CD4-positive, alpha-beta T cell treated with Interleukin-21 for 1 hour (primary cell): ENCODE measurements at places on chromosomes 7 and 10.

- peak; percentile 47 for DNase-seq
These were observed 19.4 kb upstream of the EPHB6 start for GRCh38 chr7:142835487-142835886.

- no peak for DNase-seq
These were observed 340.1 kb downstream of the NXPH1 start for GRCh38 chr7:8773518-8773917.

- peak; percentile 30 for DNase-seq
These were observed 309.1 kb downstream of the MDFIC start for GRCh38 chr7:115230882-115231571.

DNA sequence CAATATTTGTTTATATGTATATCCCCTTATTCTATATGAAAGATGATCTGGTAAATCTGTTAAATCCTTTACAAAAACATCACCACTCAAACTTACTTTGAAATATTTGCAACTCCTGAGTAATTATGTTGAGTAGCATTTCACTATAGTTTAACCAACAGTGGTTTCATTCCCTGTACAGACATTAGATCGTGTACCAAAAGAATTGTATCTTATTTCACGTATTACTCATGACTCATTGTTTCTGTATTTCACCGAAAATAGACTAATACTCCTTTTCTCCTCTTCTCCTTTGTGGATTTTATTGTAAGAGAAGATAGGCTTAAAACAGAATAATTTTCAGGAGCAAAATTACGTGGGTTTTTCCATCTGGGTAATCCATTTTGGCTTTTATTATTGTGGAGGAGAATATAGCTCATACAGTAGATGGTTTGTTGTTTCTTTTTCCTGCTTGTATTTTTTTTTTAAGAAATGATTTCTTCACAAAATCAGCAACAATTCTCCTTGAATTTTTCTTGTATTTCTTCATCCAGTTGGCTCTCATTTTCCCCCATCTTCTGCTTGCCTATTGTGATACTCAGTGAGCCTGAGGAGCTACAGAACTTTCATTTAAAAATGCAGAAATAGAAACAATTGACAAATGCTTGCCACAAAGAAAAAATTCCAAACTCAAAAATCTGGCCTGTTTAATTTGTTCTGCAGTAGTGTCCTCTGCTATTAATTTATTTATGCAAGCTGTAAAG is 90.6 kb upstream of the OIT3 start:
- DNase-seq: no peak

DNA sequence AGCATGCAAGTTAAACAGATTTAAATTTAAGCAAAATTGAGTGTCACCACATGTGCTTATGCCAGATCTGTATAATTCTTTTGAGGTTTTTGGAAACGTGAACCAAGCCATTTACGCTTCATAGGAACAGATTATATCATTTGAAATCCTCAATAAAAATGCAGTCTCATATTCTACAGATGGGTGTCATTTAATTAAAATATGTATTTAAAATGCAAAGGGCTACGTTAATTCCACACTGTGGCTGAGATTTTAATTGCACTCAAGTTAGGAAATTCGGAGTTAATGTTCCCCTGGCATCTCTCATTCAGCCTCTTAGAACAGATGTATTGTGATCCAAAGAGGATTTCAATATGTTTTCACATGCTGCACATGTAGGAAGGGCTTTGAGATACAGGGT is 164.5 kb upstream of the LRGUK start:
- DNase-seq: no peak

GRCh38 chr10:102824664-102825063 is 12.5 kb downstream of the CYP17A1 start:
- DNase-seq: no peak

DNA sequence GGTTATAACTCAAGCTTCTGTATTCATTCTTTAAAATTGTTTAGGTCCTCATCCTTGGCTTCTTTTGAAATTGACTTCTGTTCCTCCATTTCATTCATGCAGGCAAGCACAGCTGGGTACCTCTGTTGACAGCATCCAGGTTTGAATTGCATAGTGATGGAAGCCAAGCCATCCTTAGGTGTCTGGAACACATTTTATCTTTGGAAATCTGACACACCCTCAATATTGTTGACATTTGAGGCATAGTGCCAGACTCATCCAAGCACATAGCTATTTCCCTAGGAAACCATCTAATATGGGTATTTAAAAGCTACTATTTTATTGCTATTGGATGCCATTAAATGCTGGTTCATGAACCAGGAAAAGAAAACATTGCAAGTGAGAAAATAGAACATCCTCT is 142.1 kb upstream of the PTPRZ1 start:
- DNase-seq: no peak

DNA sequence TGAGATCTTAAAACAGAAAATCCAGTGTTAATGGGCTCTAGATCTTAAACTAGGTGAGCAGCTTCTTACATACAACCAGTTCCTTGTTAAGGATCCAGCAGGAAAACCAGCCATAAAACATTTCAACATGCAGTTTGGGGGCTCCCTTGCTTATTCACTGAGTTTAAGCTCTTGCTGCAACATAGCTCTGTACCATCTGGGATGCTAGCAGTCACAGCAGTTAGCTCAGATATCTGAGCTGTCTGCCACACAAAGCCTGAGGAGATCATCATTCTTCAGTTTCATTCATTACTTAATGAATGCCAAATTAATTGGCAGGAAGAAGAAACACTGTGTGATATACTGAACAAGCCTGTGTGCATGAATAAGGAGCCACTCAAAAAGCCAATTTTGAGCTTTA is 62.8 kb downstream of the PODXL start:
- DNase-seq: no peak

- DNase-seq: no peak
These were observed 168.4 kb upstream of the DKK1 start for GRCh38 chr10:52145636-52146035.

DNA sequence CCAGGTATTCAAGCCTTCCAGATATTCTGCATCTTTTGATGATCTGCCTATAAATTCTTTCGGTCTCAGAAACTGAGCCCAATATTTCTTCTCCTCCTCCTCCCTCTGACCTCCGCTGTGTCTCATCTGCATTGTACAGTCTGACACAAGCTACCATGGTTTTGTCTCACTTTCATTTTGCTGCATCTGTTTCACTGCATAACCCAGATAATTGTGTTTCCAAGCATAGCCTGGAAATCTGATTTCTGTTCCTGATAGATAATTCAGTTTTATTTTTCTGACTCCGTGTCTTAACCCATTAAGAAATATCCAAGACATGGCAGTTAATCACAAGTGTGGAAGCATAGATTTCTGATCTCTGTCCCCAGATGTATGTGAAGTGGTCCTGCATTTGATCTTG is 374.2 kb upstream of the SEMA3A start:
- DNase-seq: no peak

DNA sequence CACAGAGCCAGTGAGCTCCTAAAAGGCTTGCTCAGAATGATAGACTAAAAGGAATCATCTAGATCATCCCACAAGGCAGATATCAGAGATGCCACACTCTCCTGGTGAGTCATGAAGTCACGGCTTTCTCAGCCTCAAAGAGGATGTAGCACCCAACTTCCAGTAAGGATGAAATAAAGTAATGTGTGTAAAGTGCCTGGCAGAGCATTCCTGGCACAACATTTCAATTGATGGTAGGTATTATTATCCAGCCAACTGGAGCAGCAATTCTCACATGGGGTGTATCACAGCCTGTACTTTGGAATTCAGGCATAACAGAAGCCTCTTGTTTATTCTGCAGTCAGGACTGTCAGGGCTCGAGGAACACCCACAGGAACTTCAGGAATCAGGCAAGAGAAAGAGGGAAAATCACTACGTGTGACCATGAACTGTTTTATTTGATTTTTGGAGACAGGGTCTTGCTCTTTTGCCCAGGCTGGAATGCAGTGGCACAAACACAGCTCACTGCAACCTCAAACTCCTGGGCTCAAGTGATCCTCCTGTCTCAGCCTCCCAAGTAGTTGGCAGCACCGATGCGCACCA is 5.3 kb upstream of the NAT16 start:
- no peak for DNase-seq

DNA sequence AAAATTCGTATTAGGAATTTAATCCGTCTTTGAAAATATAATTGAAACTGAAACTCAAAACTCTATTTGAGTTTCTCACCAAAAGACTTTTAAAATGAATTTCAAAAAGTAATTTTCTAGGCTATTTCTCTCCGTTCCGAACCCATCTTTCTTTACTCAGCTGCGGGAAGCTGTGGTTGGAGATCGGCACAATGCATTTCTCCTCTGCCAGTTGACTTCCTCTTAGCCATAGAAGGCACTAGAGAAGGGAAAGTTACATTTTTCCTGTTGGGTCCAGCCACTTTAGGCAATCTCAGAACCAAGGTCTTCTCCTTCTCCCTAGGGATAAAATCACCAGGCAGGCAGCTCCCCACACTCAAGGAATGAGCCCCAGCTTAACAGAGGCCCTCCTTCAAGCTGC is 133.6 kb upstream of the COL1A2 start:
- no peak for DNase-seq

DNA sequence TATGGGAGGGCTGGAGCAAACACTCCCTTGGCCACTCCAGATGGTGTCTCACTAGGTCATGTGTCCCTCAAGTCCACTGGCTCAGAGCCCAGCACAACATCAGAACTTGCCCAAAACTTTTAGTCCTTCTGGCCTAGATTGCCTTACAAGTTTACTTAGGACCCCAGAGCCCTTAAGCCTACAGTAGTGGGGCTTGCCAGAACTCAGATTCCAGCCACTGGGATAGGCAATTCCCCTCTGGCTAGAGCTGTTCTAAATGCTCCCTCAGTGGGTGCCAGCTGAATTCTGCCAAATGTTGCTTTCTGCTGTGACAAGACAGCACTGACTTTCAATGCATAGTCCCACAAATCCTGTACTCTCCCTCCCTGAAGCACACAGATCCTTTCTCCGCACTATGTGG is 331.1 kb downstream of the HTR7 start:
- no peak for DNase-seq

DNA sequence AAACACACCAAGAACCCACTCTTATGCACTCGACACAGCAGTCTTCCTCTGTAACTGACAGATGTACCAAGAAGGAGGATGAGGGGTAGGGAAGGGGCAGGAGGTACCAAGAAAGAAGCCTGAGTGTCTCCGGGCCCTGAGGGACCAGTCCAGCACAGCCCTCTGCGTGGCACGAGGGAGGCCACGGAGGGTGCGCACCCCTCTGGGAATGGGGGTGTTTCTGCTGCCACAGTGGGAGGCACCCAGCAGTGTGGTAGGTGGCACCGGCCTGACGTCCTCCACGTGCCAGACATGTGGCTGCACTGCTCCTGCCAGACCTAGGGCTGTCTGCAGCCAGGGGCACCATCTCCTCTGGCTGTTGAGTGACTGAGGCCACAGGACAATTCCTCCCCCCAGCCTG is 154.3 kb downstream of the ZMYND11 start:
- no peak for DNase-seq
